Thoracic aorta (tissue), 2 donors: ENCODE measurements at places on chromosomes 5 and 9. TPM values are rescaled to one million over a fixed set of nuclear protein-coding genes. Genes with fewer than 3 reads are reported as not detected.

DNA sequence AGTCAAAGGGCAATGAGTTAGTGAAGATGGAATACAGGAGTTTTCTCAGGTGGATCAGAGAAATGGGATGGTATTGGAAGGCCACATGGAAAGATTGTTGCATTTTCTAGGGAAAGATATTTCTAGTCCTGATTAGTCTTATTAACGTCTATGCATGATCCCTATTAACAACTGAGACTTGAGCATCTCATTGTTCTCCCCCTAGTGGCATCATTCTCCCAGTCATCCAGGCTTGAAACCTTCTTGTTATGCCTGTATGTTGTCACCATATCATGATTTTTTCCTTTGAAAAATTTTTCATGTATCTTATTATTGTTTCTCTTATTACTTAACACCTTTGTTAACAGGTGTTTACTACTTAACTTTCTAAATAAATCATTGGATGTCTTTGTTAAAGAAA lies 34.4 kb downstream of the KIF2A start:
- H3K27ac ChIP-seq: no peak overlapping the region
- DNase-seq: no peak
- no peaks in the 10 kb centered on the region for H3K36me3 ChIP-seq
- H3K27me3 ChIP-seq: no peaks in the 10 kb centered on the region
- no peak overlapping the region for H3K4me3 ChIP-seq
- H3K4me1 ChIP-seq: no peaks in the 10 kb centered on the region

Gene FGF18
- total RNA-seq: 0.81 TPM

Gene CTNNAL1
- 45.0 TPM for total RNA-seq

DNA sequence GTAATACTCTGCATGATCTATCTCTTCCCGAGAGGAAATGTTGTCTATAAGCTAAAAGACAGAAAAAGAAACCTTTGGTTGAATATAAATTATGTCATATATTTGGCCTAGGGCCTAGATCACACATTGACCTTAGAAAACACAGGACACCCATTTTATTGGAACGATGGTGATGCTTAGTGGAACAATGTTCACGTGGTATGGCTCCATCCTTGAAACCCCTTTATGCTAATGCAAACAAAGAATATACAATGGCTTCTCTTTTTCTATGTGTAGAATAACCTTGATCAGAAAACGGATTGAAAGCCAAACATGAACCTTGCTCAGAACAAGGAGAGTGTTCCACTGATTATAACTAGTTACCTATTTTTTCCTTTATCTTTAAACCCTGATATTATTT lies 24.5 kb downstream of the MRPS27 start:
- no peak overlapping the region for H3K4me3 ChIP-seq
- no peak for DNase-seq
- H3K36me3 ChIP-seq: no peaks in the 10 kb centered on the region
- peaks cover 47% of the 10 kb centered on the region for H3K4me1 ChIP-seq
- H3K27me3 ChIP-seq: no peaks in the 10 kb centered on the region
- H3K27ac ChIP-seq: no peak overlapping the region

- DNase-seq: peak; percentile 51
- peaks cover 67% of the 10 kb centered on the region for H3K4me1 ChIP-seq
- H3K4me3 ChIP-seq: peak overlapping the region; percentile 68
- H3K36me3 ChIP-seq: no peaks in the 10 kb centered on the region
These were observed 133.0 kb downstream of the C9orf50 start for GRCh38 chr9:129487658-129488483.

Gene ZNF782
- total RNA-seq: 22.4 TPM

Gene LCN9
- total RNA-seq: not detected

- H3K36me3 ChIP-seq: peaks cover 66% of the 10 kb centered on the region
- peak overlapping the region; percentile 97 for H3K27ac ChIP-seq
- peaks cover 7% of the 10 kb centered on the region for H3K4me1 ChIP-seq
- no peak for DNase-seq
These were observed 30.3 kb upstream of the IL17B start for GRCh38 chr5:149409268-149409948.

- DNase-seq: no peak
- H3K4me3 ChIP-seq: peak overlapping the region; percentile 80
These were observed 696 bp downstream of the ZFP62 start for GRCh38 chr5:180860273-180860886.

Gene VCAN
- 870 TPM for total RNA-seq

- H3K36me3 ChIP-seq: peaks cover 5% of the 10 kb centered on the region
- H3K27ac ChIP-seq: no peak overlapping the region
- peaks cover 4% of the 10 kb centered on the region for H3K4me1 ChIP-seq
- H3K27me3 ChIP-seq: no peaks in the 10 kb centered on the region
These were observed 28.2 kb downstream of the EXOC3 start for GRCh38 chr5:470961-471749.

Gene NMUR2
- not detected for total RNA-seq

DNA sequence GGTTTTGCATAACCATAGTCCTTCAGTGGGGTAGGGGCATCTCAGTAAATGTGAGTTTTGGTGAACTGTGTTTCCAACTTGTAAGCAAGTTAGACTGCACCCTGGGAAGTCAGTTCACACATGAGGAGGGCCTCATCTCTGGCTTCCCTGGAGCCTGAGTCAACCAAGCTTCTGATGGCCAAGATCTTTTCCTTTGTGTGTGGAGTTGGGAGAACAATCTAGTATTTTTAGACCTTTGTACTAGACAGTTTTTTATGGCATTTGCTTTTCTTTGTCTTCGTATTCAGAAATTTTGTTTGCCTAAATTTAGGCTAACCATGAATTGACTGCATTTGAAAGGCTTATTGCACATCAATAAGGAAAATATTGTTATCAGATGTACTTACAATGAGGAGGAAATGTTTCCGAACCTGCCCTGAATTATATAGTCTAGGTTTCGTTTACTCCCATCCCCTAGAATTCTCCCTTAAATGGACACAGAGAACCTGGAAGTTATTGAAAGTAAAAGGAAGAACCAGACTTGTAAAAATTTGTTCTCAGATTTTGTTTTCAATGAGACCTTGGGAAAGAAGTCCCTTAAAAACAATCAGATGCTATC lies 204.6 kb downstream of the AOPEP start:
- H3K27ac ChIP-seq: peak overlapping the region; percentile 81
- no peak overlapping the region for H3K4me3 ChIP-seq
- DNase-seq: no peak
- no peaks in the 10 kb centered on the region for H3K27me3 ChIP-seq
- peaks cover 20% of the 10 kb centered on the region for H3K4me1 ChIP-seq

DNA sequence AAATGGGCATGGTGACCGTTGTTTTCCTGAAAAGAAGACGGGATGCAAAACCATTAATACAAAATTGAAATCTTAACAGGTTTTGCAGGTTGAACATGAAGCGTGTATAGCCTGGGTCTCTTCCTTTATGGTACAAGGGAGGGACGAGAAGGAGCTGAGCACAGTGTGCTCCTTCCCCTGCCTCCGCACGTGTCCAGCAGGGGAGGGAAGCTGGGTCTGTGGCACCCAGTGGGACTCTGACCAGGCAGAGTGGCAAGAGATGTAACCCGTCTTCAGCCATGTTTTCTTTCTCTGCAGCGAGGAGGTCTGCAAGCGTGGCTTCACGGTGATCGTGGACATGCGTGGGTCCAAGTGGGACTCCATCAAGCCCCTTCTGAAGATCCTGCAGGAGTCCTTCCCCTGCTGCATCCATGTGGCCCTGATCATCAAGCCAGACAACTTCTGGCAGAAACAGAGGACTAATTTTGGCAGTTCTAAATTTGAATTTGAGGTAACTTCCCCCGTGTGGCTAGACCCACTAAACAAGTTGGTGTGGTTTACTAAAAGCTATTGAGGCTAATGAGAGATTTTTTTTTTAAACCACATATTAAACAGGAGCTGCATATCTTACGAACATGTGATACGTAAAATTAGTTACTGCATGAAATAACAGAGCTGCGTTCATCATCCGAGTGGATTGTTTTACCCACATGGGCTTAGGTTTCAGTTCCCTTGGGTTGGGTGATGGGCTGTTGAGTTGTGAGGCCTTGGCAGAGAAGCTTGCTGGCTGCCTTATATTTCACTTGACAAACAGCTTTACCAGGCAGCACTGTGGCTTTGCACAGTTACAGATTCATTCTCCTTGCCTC lies 143.7 kb downstream of the TRIO start:
- no peaks in the 10 kb centered on the region for H3K27me3 ChIP-seq
- no peaks in the 10 kb centered on the region for H3K4me1 ChIP-seq
- DNase-seq: no peak
- no peak overlapping the region for H3K27ac ChIP-seq
- H3K36me3 ChIP-seq: peaks cover 8% of the 10 kb centered on the region
- no peak overlapping the region for H3K4me3 ChIP-seq

Gene ADRB2
- total RNA-seq: 2.8 TPM

- no peak for DNase-seq
- H3K27ac ChIP-seq: no peak overlapping the region
- no peaks in the 10 kb centered on the region for H3K36me3 ChIP-seq
These were observed 607 bp downstream of the BARX1 start for GRCh38 chr9:93954434-93955061.

GRCh38 chr5:41093803-41094202 lies 22.7 kb upstream of the MROH2B start:
- H3K27me3 ChIP-seq: no peaks in the 10 kb centered on the region
- no peak for DNase-seq
- H3K4me3 ChIP-seq: no peak overlapping the region
- H3K27ac ChIP-seq: no peak overlapping the region
- no peaks in the 10 kb centered on the region for H3K4me1 ChIP-seq
- H3K36me3 ChIP-seq: no peaks in the 10 kb centered on the region

Gene ERAP2
- 18.3 TPM for total RNA-seq

Gene UGT3A2
- total RNA-seq: not detected

- no peaks in the 10 kb centered on the region for H3K27me3 ChIP-seq
- no peak overlapping the region for H3K4me3 ChIP-seq
- no peak overlapping the region for H3K27ac ChIP-seq
These were observed 24.5 kb downstream of the PSD2 start for GRCh38 chr5:139820130-139820529.

- no peak overlapping the region for H3K27ac ChIP-seq
- no peak for DNase-seq
- no peak overlapping the region for H3K4me3 ChIP-seq
- H3K27me3 ChIP-seq: no peaks in the 10 kb centered on the region
- H3K4me1 ChIP-seq: no peaks in the 10 kb centered on the region
These were observed 8.7 kb upstream of the HAPLN1 start for GRCh38 chr5:83729362-83729761.

- H3K4me3 ChIP-seq: no peak overlapping the region
- no peaks in the 10 kb centered on the region for H3K36me3 ChIP-seq
- no peaks in the 10 kb centered on the region for H3K4me1 ChIP-seq
- no peak overlapping the region for H3K27ac ChIP-seq
- no peak for DNase-seq
These were observed 75.6 kb downstream of the ST8SIA4 start for GRCh38 chr5:100827481-100827889.

- no peaks in the 10 kb centered on the region for H3K27me3 ChIP-seq
- H3K4me1 ChIP-seq: peaks cover 4% of the 10 kb centered on the region
- H3K4me3 ChIP-seq: no peak overlapping the region
- no peaks in the 10 kb centered on the region for H3K36me3 ChIP-seq
- H3K27ac ChIP-seq: no peak overlapping the region
These were observed 5.3 kb upstream of the ACO1 start for GRCh38 chr9:32378993-32379729.

Gene THBS4
- total RNA-seq: 13.5 TPM

Gene PDZD2
- total RNA-seq: 4.5 TPM
